Muscle of arm (tissue), 14 donors: ENCODE measurements at places on chromosomes 16 and 17.

GRCh38 chr17:19569785-19570543, 36.3 kb downstream of the SLC47A1 start:
- no peak for DNase-seq

- DNase-seq: no peak
These were observed 1.4 kb downstream of the COTL1 start for GRCh38 chr16:84616515-84616914.

DNA sequence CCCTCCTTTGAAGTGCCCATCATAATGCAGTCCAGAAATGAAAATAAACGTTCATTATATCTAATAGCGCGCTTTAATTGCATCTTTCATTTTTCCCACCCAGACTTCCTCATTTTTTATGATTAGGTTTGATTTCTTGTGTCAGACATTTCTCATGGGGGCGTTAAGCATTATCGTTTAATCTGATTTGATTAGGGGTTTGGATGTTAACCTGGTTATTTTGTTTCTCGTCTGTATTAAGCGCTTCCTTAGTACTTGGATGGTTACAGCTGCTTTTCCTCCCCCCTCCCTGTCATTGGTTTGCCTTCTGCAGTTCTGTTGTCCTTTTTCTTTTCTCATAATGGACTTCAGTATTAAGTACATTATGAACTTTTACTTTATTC, 540 bp downstream of the MFSD11 start:
- peak; percentile 28 for DNase-seq

GRCh38 chr17:28357901-28358197, 522 bp upstream of the POLDIP2 start:
- DNase-seq: no peak

DNA sequence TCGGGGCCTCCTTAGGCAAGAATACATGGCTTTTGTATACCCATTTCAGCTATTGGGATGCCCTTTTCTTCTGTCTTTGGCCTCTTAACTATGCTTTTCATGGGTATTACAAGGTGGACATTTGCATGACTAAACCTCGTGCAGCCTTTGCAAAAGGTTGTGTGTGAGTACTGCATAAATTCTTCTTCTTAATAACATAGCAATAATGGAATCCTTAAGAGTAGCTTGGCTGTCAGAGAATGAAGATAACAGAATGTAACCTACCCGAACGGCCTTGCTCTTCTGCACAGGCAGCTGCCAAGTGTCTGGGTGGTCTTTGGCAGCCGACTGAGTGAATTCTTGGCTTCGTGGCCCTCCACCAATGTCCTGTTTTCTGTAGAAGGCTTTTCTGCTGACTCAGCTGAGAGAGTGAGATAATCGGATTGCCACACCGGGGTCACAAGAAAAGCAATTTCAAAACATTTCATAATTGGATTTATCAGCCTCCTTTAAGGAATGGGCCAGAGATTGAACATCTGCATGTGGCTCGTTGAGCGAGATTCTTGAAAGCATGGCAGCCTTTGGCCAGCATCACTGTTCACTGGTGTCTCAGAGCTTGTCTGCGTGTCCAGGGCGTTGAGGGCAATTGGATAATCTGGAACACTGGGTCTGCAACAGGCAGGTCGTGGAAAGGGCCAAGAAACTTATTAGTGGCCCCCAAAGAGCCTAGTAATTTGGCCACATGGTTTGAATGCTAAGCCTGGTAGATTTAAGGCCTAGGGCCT, 13.4 kb downstream of the IRF8 start:
- DNase-seq: no peak

DNA sequence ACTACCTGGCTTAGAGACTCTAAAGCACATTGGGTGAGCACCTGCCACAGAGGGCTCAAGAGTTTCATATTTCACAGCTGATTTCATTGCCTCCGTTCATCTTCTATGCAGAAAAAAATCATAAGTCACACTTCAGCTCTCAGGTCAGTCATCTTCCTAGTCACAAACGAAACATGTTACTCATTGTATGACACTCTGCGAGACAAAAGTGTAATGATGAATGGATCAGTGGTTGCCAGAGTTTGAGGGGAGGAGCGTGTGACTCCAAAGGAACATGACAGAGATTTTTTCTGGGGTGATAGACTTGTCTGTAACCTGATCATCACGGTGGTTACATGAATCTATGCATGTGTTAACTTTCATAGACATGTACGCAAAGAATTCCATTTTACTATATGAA, 195.2 kb upstream of the CNTNAP4 start:
- DNase-seq: no peak
